Diencephalon (tissue), 1 donor: ENCODE measurements at places on chromosomes 1 and 21. TPM values are rescaled to one million over a fixed set of nuclear protein-coding genes. Genes with fewer than 3 reads are reported as not detected.

Gene CRYAA
- total RNA-seq: not detected

Gene WNT3A
- not detected for total RNA-seq

Gene KRTAP19-1
- total RNA-seq: not detected

Gene CFHR1
- 2.5 TPM for total RNA-seq

Gene ERG
- total RNA-seq: 2.5 TPM

Gene CCDC18
- total RNA-seq: 15.0 TPM

Gene SPRR1A
- not detected for total RNA-seq

Gene A3GALT2
- not detected for total RNA-seq

Gene CDK18
- total RNA-seq: 3.0 TPM

Gene SARS1
- total RNA-seq: 136 TPM

Gene HTR1D
- total RNA-seq: 1.2 TPM

Gene MPZ
- 1.2 TPM for total RNA-seq

Gene PGD
- 124 TPM for total RNA-seq

Gene C1QC
- 18.0 TPM for total RNA-seq

Gene C4BPA
- not detected for total RNA-seq

Gene MAN1C1
- 11.1 TPM for total RNA-seq

Gene CD46
- total RNA-seq: 114 TPM

Gene CLCNKA
- 0.23 TPM for total RNA-seq

Gene EVA1C
- 2.1 TPM for total RNA-seq

Gene TRIM58
- total RNA-seq: 8.3 TPM

Gene AMIGO1
- 16.6 TPM for total RNA-seq

Gene ADAMTSL4
- total RNA-seq: 0.23 TPM

Gene PLPPR5
- 36.9 TPM for total RNA-seq

Gene KCNJ6
- 14.8 TPM for total RNA-seq

Gene FMO4
- 0.46 TPM for total RNA-seq

Gene KCNE2
- total RNA-seq: 0.23 TPM

Gene FMO3
- total RNA-seq: 1.2 TPM

Gene ARHGAP30
- 1.6 TPM for total RNA-seq

Gene ADAMTS1
- total RNA-seq: 5.8 TPM

Gene PKP1
- 0.92 TPM for total RNA-seq

Gene OR2L13
- 5.5 TPM for total RNA-seq

Gene NR5A2
- total RNA-seq: 0.69 TPM

Gene CCDC17
- 0.46 TPM for total RNA-seq

Gene SPATA17
- 13.4 TPM for total RNA-seq

Gene AMPD1
- not detected for total RNA-seq

Gene ADORA3
- total RNA-seq: 3.0 TPM

Gene AHDC1
- total RNA-seq: 13.8 TPM

Gene TRABD2B
- under 0.01 TPM for total RNA-seq

Gene TMEM200B
- total RNA-seq: 1.8 TPM

Gene L1TD1
- total RNA-seq: 0.23 TPM

Gene GJB4
- not detected for total RNA-seq

Gene COL6A2
- 21.2 TPM for total RNA-seq

Gene RCSD1
- total RNA-seq: 7.4 TPM

Gene OPTC
- total RNA-seq: not detected

Gene ADGRL4
- total RNA-seq: 4.2 TPM

Gene C1orf87
- 0.46 TPM for total RNA-seq

Gene CHODL
- total RNA-seq: 21.9 TPM

Gene DPM3
- total RNA-seq: 13.8 TPM

Gene MUTYH
- 16.4 TPM for total RNA-seq

Gene ZBTB40
- total RNA-seq: 11.5 TPM

Gene TP73
- total RNA-seq: 0.92 TPM

Gene TPTE
- not detected for total RNA-seq

Gene MACO1
- total RNA-seq: 50.7 TPM

Gene RAB7B
- total RNA-seq: 0.69 TPM

Gene WNT4
- total RNA-seq: 11.3 TPM
